ENCODE measurements at places on chromosomes 6 and 20.

- DNase-seq: no peak
Observed at GRCh38 chr20:54843865-54844264, 368.5 kb downstream of the DOK5 start.

- DNase-seq: no peak
Observed at GRCh38 chr6:54970337-54970736, 123.8 kb downstream of the FAM83B start.

GRCh38 chr20:55211481-55211880 lies 736.1 kb downstream of the DOK5 start:
- no peak for DNase-seq

DNA sequence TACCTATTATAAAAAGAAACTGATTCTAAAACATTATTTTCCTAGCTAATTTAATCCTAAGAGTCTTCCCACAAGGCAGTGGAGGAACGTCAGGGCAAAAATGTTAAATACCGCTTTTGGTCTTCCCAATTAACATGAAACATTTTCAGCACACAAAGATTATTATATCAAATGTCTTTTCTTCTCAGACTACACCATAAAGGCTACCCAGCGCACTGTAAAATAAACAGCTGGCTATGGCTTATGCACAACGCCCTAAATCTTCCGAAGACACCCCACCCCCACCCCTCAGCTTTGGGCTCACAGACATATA lies 1.0 kb downstream of the NUDT3 start:
- no peak for DNase-seq

- no peak for DNase-seq
Observed at GRCh38 chr20:32004963-32005362, 5.3 kb upstream of the CCM2L start.

GRCh38 chr6:121873595-121873994 lies 438.1 kb downstream of the GJA1 start:
- DNase-seq: no peak

DNA sequence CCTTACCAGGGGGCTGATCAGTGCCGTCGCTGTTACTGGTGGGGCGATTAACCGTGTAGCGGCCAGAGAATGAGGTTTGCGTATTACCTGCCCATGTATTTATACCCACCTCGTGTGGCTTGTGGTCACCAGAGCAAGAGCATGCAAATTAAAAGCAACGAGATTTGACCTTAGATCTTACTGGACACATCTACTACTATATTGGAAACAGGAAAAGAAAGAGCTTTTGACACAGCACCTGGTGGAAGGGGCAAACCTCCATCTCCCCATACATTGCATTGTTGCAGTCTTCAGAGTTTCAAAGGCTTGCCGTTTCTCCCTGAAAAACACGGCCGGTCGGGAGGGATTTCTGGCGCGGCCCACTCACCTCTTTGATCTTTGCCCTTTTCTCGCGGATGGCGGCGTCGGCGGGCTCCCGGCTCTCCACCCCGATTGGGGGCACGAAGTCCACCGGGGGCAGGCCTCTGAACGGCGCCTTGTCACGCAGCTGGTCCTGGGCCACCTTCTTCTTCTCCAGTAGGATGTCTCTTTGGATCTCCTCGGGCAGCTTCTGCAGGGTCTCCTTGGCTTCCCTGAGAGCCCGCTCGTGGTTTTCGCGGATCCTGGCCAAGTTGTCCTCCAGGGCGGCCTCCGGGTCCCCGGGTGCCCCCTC lies 1.3 kb downstream of the MAN1A1 start:
- DNase-seq: peak; percentile 43

All from right cardiac atrium (tissue), 5 donors.